Stimulated activated CD8-positive, alpha-beta memory T cell treated with anti-CD3 and anti-CD28 coated beads, Interleukin-7, amount 100 ng/mL, for 1 hour (primary cell): ENCODE measurements at places on chromosomes 16 and 17.

- DNase-seq, result no peak
Measured at GRCh38 chr17:4898927-4899326, 409 bp upstream of the C17orf107 start.

DNA sequence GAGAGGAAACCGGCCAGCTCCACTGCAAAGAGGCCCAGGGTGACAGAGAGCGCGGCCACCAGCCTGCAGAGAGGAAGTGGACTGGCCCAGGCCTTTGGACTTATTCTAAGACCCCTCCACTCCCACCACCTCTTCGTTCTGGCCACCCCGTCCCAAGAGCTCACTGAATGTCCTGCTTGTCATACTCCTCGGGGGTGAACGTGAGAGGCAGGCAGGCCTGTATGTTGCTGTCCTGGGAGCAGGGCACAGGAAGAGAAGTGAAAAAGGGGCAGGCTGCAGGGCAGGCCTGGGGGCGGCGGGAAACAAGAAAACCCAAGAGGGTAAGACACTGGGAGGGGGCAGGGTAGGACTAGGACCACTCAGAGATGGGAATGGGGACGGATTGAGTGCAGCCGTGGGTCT, 384 bp downstream of the TMEM107 start:
- no peak for DNase-seq

DNA sequence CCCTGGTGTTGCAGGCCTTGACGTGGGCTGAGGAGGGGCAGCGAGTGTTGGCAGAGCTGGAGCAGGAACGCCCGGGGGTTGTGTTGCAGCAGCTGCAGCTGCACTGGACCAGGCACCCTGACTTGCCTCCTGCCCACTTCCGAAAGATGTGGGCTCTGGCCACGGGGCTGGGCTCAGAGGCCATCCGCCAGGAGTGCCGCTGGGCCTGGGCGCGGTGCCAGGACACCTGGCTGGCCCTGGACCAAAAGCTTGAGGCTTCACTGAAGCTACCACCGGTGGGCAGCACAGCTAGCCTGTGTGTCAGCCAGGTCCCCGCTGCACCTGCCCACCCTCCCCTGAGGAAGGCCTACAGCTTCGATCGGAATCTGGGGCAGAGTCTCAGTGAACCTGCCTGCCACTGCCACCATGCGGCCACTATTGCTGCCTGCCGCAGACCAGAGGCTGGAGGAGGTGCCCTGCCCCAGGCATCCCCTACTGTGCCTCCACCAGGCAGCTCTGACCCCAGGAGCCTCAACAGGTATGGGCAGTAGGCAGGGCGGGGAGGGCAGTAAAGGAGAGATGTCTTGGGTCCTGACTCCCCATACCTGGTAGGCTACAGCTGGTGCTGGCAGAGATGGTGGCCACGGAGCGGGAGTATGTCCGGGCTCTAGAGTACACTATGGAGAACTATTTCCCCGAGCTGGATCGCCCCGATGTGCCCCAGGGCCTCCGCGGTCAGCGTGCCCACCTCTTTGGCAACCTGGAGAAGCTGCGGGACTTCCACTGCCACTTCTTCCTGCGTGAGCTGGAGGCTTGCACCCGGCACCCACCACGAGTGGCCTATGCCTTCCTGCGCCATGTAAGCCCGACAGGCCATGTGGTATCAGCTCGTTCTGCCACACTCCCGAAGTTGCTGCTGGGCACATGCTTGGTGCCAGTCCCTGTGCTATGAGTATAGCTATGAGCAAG, 5.6 kb downstream of the PLEKHG4 start:
- DNase-seq, result no peak

- DNase-seq, result no peak
Measured at GRCh38 chr16:77888871-77889270, 100.5 kb downstream of the VAT1L start.

DNA sequence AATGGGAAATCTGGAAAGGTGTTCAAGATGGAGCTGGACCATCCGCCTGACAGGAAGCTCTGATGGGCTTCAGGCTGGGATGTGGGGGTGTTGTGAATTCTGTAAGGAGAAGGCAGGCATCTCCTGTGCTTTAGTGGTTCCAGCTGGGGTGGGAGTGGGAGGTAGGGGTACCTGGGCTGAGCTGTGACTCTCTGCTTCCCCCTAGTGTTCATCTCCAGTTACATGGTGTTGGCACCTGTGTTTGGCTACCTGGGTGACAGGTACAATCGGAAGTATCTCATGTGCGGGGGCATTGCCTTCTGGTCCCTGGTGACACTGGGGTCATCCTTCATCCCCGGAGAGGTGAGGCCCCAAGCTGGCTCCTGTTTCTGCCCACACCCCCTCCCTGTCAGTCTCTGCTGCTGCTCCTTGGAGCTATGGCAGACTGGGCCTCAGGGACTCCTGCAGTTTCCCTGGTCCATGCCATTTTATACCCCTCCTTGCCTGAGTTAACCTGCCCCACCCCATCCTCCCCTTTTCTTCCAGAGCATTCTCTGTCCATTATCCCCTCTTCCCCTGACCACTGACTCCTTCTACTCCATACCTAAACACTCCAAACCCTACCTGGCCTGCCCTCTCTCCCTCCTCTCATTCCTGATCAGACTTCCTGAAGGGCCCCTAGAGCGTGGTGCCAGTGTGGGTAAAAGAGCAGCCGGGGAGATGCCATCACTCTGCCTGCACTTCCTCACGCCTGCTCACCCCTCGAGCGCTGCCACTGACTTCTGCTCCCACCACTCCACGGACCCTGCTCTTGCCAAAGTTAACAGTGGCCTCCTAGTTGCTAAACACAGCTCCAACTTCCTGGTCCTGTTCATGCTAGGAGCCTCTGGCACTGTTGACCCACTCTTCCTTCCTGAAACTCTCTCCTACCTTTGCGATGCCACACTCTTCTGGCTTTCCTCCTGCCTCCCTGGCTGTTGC, 3.4 kb downstream of the SPNS1 start:
- DNase-seq, result no peak

DNA sequence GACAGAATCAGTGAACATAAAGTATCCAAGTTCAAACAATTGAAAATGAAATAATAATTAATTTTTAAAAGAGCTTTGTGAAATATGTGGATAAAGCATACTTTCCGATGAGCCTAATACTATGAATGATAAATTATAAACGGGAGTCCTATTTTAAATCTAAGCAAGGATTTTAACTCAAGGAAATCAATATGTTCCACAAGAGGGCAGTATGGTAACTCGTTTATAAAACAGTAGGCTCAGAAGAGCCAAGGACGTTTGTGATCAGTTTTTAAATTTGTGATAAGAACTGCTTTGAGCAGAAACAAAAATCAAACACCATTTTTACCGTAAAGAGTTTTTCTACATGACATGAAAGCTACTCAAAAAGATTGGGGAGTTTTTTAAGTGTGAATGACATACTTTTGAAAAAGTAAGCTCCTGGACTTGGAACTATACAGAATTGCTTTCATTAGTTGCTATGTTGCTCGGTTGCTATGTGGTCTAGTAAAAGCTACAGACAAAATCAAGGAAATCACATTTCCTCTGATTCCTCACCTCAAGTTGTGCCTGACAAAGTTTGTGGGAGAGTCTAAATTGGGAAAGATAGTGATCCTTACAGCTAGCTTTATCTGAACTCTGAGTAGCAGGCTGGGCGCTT, 11.8 kb upstream of the TEKT1 start:
- no peak for DNase-seq

GRCh38 chr17:57902117-57902799, 52.4 kb upstream of the MRPS23 start:
- no peak for DNase-seq

DNA sequence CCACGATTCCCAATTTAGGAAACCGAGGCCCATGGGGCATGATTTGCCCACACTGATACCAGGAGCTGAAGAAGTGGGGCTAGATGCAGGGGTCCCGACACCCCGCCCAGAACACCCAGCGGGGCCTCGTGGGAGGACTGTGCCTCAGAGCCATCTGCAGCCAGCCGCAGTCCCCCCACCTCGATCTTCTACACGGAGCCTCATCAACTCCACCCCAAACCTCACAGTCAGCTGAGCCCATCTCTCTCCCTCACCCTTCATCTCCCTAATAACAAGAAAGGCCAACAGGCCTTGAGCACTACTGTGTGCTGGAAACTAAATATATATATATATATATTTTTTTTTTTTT, 4.2 kb downstream of the ITGAE start:
- no peak for DNase-seq

GRCh38 chr16:74562117-74562516, 44.8 kb downstream of the GLG1 start:
- DNase-seq, result no peak

DNA sequence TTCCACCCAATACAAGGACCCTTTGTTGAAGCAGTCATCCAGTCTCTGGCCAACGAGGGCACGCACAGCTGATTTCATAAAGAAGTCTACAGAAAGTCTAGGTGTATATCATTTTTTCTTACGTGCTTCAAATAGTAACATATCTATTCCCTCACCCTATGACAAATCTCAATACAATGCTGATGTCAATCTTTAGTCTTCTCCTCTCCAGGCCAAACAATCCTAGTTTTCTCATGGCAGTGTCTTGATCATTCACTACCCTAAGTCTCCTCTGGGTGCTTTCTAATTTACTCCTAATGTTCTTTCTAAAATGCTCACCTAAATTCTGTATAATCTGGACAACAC, 92.6 kb downstream of the CACNG1 start:
- DNase-seq, result no peak

DNA sequence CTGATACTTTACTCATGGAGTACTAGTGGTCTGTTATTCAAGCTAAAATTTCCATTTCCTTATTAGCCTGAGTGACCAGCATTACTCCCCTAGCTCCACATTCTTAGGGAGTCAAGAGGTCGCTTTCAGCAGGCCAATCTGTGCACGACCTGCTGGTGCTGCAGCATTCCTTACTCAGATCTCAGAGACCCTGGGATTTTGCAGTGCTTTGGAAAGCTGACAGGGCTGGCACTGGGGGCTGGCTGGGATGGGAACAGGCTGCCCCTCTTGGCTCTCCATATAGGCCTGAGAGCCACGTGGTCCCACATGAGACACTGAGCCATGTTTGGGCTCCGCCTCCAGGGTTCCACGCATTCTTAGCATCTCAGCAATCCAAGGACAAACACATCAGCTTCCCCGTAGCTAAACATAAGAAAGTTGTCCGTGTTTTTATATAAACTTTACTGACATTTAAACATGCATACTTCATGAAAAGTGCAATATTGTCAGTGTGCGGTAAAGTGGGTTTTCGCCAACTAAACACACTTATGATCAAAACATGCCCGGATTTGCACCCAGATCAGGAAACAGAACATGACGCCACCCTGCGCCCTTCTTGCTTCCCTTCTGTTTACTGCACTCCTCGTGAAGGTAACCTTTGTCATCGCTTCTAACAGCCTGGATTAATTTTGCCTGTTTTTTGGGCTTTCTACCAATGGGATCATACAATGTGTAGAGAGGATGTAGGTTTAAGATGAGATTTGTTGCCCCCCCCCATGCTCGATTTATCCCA, 254.5 kb upstream of the CACNG5 start:
- DNase-seq, result no peak

- DNase-seq, result no peak
Measured at GRCh38 chr17:29787995-29788394, 142.0 kb downstream of the SSH2 start.

DNA sequence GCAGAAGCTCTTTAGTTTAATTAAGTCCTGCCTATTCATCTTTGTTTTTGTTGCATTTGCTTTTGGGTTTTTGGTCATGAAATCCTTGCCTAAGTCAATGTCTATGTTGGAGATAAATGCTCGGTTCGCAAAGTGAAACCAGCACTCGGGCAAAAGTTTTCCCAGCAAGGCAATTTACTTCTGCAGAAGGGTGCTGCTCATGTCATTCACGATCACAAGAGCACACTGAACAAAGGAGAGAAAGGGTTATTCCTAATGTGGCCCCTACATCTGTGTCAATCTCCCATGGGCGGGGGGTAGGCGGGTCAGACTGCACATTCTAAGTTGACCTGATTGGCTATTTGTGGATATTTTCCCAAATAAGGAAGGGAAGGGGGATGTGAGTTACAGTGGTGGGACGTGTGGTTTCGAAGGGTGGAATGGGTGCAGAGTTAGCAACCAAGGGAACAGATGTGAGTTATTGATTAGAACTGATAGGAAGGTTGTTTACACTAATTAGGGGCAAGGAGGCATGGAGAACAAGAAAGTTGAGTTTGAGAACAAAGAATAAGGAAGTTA, 23.0 kb downstream of the ATF7IP2 start:
- no peak for DNase-seq

GRCh38 chr16:3949946-3950342, 69.4 kb upstream of the CREBBP start:
- DNase-seq, result no peak

GRCh38 chr16:89565256-89565505, 4.7 kb downstream of the RPL13 start:
- DNase-seq, result no peak

DNA sequence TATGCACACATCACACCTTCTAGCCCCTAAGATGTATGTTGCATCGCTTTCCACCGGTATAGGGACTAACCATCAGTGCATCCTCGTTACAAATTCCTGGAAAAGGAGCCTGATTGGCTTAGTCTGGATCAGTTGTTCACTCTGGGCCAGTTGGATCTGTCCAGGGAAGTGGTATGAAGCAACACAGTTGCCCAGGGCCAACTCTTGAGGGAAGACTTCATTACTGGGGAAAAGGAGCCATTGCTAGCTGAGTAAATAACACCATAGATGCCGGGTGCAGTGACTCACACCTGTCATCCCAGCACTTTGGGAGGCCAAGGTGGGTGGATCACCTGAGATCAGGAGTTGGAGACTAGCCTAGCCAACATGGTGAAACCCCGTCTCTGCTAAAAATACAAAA, 275.2 kb upstream of the RBFOX1 start:
- DNase-seq, result no peak

DNA sequence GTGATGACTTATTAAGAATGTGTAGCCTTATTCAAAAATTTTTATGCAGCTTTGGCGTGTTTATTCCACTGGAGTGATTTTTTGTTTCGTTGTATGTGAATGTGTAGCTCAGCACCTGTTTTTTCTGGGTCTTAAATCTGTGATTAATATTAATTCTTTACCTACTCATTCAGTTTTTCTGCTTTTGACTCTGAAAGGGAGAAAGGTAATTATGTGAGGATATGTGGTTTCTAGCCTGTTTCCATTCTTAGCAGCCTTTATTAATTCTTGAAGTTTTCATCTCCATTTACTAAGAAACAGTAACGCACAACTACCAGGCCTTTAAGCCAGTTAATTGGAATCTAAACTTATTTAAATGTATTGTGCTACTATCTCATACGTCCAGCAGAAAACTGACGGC, 7.0 kb downstream of the HEATR3 start:
- DNase-seq, result no peak

- DNase-seq, result no peak
Measured at GRCh38 chr17:61015966-61016365, 338.3 kb downstream of the BCAS3 start.

DNA sequence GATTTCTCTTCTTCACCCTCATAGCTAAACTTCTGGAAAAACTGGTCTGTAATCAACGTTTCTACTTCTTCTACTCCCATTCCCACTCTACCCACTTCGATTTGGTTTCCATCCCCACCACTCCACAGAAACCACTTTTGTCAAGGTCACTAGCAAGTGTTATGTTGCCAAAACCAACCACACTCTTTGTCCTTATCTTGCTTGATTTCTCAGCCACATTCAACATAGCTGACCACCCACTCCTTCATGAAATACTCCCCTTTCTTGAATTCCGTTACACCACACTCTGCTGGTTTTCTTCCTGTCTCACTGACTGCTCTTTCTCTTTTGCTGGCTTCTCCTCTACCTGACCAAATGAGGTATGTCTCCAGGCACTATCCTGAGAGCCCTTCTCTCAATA, 11.9 kb downstream of the IKZF3 start:
- no peak for DNase-seq
